ENCODE measurements at places on chromosomes 4 and X.

- DNase-seq = no peak
Measured at GRCh38 chr4:60865273-60865672, 334.9 kb upstream of the ADGRL3 start.

- no peak for DNase-seq
Measured at GRCh38 chr4:171376724-171377123, 436.5 kb upstream of the GALNTL6 start.

DNA sequence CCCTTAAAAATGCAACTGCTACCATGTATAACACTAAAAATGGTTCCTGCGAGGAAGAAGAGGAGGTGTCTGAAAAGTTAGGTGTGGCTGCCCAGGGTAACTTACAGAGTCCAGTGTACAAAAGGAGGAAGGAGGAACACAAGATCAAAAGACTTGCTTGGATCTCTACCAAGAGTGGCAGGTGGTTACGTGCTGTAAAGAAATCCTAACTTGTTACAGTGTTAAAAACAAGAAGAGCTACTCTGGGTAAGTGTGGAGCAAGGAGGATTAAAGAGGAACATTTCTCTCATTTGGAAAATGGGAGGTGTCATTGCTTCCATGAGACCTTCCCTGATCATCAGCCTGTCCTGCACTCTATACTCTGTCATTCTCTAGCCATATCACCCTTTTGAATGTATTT is 242.0 kb downstream of the PTTG2 start:
- no peak for DNase-seq

GRCh38 chrX:134032441-134032840 is 47.0 kb upstream of the GPC3 start:
- DNase-seq = no peak

DNA sequence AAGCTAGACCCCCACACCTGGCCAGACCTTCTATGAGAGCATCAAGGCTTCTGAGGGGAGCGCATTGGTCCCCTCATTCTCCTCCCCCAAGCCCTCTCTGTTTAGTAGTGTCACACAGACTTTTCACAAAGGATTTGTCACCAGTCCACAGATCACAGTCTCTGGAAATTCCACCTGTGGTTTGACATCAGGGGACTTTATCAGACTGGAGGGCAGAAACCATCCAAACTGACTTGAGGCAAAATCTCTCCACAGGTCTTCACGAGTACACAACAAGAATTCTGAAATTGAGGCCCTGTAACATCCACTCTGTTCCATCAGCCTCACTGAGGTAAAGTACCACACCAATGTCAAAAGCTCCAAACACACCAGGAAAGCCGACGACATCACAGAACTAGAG is 112.5 kb downstream of the SH3KBP1 start:
- no peak for DNase-seq

- no peak for DNase-seq
Measured at GRCh38 chrX:148929686-148930085, 429.3 kb downstream of the AFF2 start.

GRCh38 chrX:129787336-129788055 is 7.7 kb downstream of the SASH3 start:
- no peak for DNase-seq

- no peak for DNase-seq
Measured at GRCh38 chr4:21749924-21750323, 198.6 kb downstream of the KCNIP4 start.

- no peak for DNase-seq
Measured at GRCh38 chr4:81346719-81347118, 125.0 kb downstream of the RASGEF1B start.
